ENCODE measurements at places on chromosomes 3 and 15.

DNA sequence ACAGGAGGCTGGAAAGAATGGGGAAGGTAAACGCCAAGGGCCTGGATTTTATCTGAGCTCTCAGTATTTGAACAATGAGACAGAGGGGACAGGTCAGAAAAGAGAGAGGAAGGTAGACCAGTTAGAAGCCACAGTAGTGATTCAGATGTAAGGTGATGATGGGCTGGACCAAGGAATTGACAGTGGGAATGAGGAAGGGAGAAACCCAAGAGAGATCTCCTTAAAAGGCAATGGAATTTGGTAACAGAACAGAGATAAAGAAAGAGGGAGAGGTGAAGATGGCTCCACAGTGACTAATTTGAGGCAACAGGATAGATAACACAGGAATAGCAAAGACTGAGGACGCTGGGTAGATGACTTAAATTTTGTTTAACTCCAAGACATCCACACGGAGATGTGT is 11.4 kb upstream of the HEG1 start:
- no peak for DNase-seq

DNA sequence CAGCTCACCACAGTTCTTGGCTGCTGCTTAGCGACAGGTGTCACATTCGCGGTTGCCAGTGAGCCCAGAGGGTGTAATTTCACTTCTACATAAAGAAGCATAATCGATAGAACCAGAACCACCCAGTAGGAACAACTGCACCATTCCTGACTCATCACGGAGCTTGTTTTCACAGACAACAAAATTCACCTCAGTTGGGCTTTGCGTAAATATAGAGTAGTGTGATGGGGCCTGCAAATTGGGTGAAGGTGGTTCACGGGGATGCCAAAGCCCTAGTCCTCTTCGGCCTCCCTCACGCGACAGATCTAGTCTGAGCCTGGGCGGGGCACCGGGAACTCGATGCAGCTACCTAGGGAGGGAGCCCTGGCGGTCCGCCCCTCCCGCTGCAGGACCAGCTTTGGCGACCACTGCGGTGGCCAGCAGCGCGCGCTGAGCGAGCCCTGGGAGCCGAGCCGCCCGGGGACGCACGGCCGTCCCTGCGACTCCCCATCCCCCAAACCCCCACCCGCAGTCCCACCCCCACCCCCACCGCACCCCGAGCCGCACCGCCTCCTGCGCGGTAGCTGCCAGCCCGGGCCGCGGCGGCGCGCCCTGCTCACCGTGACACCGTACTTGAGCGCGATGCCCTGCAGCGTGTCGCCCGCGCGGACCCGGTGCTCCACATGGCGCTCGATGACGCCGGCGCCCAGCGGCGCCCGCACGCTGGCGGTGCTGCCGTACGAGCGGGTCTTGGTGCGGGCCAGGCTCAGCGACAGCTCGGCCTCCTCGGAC is 519 bp downstream of the LYSMD2 start:
- no peak for DNase-seq

- DNase-seq = no peak
Observed at GRCh38 chr3:75327453-75327852, 336.7 kb upstream of the FRG2C start.

- DNase-seq = no peak
Observed at GRCh38 chr15:90083954-90084607, 18.2 kb downstream of the IDH2 start.

GRCh38 chr3:168476360-168476980 is 380.7 kb upstream of the GOLIM4 start:
- no peak for DNase-seq

DNA sequence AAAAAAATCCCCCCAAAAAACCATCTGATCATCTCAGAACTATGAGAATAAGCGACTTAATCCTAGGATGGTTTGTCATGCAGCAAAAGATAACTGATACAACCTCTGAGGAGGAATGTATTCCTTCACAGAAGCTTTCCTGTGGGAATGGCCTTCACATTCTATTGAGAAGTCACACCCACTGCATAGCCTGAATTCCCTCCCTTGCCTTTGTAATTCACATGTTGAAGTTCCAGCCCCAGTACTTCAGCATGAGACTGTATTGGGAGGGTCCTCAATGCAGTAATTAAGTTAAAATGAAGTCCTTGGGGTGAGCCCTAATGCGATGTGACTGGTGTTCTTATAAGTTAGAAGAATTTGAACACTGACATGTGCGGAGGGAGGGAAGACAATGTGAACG is 395.2 kb downstream of the TUSC7 start:
- DNase-seq = no peak

- DNase-seq = no peak
Observed at GRCh38 chr15:68379759-68380290, 52.1 kb downstream of the ITGA11 start.

GRCh38 chr15:57500979-57501576 is 90.6 kb upstream of the MYZAP start:
- DNase-seq = no peak
